ENCODE measurements at places on chromosomes 5 and 9.

GRCh38 chr9:86942281-86943200 is 4.8 kb downstream of the GAS1 start:
- no peak for DNase-seq

DNA sequence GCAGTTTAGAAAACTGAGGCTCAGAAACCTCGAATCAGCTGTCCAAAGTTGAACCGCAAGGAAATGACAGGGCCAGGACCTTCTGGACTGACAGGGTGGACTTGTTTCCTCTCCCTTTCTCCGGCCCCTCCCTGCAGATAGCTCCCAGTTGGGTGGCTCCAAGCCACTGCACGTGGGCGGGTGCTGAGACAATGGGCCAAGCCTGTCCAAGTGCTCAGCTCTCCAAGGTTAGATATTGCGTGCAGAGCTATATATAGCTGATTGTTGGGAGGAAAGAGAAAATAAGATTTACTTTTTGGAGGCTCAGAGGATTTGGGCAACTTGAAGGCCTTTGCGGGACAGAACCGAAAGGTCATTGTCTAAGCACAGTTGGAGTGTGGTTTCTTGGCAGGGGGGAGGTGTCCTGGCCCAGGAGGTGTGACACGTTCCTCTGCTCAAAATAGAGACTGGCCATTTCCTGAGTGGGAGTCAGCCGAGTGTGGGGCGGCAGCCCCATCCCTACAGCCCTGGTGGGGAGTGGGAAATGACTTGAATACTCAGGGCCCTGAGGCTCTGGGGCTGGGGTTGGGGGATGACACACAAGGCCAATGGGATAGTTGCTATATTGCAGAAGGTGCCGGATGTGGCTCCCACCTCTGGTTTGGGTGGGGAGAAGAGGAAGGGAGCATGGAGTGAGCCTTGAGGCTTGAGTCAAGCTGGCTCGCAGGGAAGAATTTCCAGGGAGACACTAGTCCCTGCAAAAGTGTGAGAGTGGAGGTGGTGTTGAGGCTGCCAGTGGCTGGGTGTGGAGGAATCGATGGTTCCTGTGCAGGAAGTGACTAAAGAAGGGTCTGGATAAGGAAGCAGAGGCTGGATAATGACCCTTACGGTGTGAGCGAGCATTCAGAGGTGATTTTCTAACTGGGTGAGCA is 44.4 kb upstream of the SMAD5 start:
- DNase-seq, result no peak

GRCh38 chr5:9301200-9301599 is 244.7 kb downstream of the SEMA5A start:
- DNase-seq, result no peak

GRCh38 chr9:29981013-29981412 is 2403.4 kb upstream of the ACO1 start:
- no peak for DNase-seq

- DNase-seq, result no peak
Measured at GRCh38 chr9:105445203-105445881, 2.5 kb upstream of the FSD1L start.

DNA sequence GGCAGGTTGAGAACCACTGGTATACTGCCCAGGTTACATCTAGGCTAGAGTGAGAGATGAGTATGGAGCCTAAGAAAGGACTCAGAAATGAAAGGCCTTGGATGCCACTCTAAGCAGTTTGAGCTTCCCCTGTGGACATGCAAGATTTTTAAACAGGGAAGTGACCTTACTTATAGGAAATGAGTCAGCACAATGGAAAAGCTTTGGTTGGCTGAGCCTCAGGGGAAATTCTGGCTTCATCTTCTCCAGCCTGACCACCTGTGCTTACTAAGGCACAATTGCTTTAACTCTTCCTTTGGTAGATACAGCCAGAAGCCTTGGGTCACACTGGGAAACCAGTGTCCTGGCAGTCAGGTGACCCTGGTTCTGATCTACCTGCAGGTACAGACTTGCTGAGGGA is 380.2 kb upstream of the ZNF462 start:
- no peak for DNase-seq

DNA sequence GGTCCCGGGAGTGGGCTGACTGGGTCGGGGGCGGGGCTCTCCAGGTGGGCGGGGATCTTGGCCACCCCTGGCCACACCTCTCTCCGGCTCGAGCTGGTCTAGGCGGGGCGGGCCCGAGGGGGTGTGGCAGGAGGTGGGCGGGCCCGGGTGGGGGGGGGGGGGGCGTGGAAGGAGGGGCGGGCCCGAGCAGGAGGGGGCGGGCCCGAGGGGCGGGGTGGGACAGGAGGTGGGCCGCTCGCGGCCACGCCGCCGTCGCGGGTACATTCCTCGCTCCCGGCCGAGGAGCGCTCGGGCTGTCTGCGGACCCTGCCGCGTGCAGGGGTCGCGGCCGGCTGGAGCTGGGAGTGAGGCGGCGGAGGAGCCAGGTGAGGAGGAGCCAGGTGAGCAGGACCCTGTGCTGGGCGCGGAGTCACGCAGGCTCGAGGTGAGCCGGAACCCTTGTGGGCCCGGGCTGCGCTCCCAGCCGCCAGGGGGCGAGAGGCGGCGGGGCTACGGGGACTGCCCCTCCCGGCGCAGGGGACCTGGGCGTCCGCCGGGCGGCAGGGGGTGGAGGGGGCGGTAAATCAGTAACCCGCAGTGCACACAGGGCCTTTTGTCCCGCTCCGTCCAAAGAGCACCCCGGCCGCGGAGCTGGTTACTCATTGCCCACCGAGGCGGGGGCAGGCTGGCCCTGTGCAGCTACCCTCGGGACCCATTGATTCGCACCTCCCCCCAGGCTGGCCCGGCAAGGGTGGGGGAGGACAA is at the start of gene FGFR4:
Gene FGFR4 (plus strand): TSS at position 262 of the 744 bp plus-strand sequence. CDS start 2,688 bp downstream, outside the sequence.
- peak; percentile 45 for DNase-seq

DNA sequence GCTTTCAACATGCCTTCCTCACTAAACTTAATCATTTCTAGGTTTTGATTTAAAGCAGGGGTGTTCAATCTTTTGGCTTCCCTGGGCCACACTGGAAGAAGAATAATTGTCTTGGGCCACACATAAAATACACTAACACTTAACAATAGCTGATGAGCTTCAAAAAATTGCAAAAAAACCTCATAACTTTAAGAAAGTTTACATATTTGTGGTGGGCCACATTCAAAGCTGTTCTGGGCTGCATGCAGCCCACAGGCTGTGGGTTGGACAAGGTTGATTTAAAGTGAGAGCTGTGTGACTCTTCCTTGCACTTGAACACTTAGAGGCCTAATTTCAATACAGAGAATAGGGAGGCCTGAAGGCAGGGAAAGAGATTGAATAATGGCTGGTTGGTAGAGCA is 598.3 kb downstream of the EFNA5 start:
- no peak for DNase-seq

DNA sequence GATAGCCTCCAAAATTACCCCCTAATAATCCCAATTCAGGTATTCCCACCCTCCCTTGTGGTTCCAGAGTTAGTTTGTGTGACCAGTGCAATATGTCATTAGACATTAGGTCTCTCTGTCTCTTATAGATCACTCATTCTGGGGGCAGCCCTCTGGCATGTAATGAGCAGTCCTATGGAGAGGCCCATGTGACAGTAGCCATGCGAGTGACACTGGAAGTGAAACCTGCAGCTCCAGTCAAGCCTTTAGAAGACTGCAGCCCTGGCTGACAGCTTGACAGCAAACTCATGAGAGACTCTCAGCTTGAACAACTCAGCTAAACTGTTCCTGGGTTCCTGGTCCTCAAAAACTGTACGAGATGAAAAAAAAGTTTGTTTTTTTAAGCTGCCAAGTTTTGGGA is 54.0 kb upstream of the HSPB3 start:
- no peak for DNase-seq

DNA sequence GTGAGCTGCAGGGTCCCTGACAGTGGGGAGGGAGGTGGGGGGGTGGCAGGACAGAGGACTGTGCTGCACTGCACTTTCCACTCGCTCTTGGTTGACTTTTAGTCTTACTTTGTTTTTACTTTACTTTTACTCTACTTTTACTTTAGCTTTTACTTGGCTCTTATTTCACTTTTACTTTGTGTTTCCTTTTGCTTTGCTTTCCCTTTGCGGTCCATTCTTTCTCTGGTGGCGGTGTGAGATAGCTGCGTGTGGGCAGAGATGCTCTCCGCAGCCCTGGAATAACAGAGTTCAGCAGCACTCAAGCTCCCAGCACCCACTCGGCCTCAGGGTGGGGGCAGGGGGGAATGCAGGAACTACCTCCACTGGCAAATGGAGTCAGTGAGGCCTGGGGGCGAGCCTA is 4.7 kb downstream of the AK8 start:
- no peak for DNase-seq

DNA sequence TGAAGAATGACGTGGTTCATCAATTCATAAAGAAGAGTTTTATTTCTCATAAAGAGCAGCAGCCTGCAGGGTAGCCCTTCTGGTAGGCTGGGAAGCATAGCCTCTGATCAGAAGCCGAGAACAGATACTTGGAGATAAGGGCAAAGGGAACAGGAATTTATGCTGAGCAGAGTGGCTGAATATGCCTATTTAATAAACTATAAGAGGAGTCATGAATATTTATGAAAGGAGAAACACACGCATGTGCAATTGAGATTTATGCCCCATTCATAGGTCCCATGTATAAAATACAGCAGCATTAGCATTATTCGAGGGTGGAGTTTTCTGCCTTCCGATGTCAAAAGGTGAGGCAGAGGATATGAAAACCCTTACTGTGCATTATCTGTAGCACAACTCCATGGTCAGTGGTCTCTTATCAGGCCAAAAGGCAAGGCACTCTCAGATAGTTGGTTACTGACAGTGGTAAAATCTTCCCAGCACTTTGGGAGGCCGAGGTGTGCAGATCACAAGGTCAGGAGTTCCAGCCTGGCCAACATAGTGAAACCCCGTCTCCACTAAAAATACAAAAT is 569.1 kb downstream of the ACTL7B start:
- no peak for DNase-seq

DNA sequence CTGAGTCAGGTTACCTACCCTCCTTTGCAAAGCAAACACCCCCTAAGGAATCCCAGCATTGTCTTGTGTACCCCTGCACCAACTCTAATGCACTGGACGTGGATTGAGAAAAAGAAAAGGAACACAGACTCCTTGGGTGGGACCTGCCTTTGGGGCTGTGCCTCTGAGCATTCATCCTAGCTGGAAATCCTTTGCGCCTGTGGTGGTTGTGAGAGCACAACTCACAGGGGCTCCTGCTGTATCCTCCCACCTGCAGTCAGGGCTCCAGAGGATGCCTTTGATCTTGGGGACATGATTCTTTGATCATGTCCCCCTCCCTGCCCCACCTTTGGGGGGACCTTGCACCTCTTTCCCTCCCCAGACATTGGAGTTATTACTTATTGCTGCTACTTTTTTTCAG is 338.5 kb downstream of the GADD45G start:
- no peak for DNase-seq

- DNase-seq, result no peak
Measured at GRCh38 chr9:1929722-1930244, 85.4 kb upstream of the SMARCA2 start.
